ENCODE measurements at places on chromosomes 11 and 22.

GRCh38 chr11:16793511-16793910 is 55.1 kb downstream of the C11orf58 start:
- DNase-seq, result no peak

GRCh38 chr11:4059424-4059823 is 35.2 kb upstream of the RRM1 start:
- DNase-seq, result no peak

DNA sequence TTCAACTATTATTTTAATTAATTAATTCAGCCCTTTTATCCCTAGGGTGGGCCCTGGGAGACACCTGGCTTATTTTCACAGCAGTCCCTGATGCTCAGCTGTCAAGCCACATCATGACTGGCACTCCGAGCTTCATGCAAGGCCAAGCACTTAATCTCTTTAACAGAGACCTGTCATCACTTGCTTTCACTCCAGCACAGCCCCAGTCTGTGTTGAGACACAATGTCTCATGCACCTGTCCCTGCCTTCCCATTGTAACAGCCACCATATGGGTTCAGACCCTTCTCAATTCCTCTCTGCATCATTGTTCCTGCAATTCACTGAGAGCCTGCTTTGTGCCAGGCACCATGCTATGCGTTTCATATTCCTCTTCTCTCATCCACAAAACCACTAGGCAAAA is 222.2 kb upstream of the TENM4 start:
- no peak for DNase-seq

GRCh38 chr22:50581031-50581949 is 1.4 kb downstream of the CHKB start:
- DNase-seq, result no peak

DNA sequence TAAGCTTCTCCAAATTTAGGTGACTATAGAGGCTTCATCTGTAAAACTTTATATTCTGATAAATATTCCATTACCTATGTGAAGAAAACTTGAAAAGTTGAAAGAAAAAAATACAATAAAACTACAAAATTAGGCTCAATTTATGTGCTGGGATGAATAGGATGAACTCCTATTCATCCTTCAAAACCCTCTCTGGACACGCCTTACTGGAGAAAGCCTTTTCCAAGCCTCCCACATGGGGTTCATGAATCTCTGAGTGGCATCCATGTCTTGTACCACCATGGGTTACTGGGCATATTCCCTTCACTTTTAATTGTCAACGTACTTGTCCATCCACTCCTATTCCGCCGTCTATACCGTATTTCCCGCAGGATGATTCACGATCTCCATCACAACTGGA is 55.7 kb downstream of the MN1 start:
- no peak for DNase-seq

- no peak for DNase-seq
Measured at GRCh38 chr11:18427240-18427639, 15.1 kb downstream of the LDHC start.

Measured in GM12864 (cell line).